ENCODE measurements at places on chromosomes 16 and 17.
A peak's percentile ranks its signal among the peaks of the same experiment; 100 is the strongest.

DNA sequence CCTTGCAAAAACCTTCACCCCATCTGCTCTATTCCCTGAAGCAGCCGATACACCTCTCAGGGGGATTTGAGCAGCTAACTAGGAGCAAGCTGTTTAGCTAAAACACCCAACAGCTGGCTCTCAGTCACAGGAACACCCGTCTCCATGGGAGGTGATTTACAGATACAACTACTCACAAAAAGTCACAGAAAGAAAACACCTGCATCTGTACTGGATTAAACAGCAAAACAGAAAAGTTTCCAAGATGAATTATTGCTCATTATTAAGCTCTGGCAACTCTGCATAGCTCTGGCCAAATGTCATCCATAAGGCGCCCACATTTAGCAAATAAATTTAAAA, 22.3 kb downstream of the GJC1 start:
- no peaks in the 10 kb centered on the region for H3K4me1 ChIP-seq
- H3K36me3 ChIP-seq = no peaks in the 10 kb centered on the region
- H3K27ac ChIP-seq = no peak overlapping the region
- H3K27me3 ChIP-seq = peaks cover 9% of the 10 kb centered on the region
- no peak for DNase-seq

GRCh38 chr16:80387318-80387921, 153.4 kb upstream of the DYNLRB2 start:
- no peaks in the 10 kb centered on the region for H3K36me3 ChIP-seq
- no peaks in the 10 kb centered on the region for H3K4me1 ChIP-seq
- no peak overlapping the region for H3K4me3 ChIP-seq
- no peak for DNase-seq
- no peak overlapping the region for H3K27ac ChIP-seq

- H3K36me3 ChIP-seq = no peaks in the 10 kb centered on the region
- DNase-seq = no peak
- peaks cover 3% of the 10 kb centered on the region for H3K27me3 ChIP-seq
Measured at GRCh38 chr16:20410121-20410723, 888 bp downstream of the ACSM5 start.

GRCh38 chr17:64399071-64399766, 8.6 kb upstream of the PECAM1 start:
- no peak for DNase-seq
- H3K4me1 ChIP-seq = peaks cover 53% of the 10 kb centered on the region
- H3K4me3 ChIP-seq = no peak overlapping the region
- H3K27ac ChIP-seq = peak overlapping the region; percentile 17
- H3K27me3 ChIP-seq = no peaks in the 10 kb centered on the region

DNA sequence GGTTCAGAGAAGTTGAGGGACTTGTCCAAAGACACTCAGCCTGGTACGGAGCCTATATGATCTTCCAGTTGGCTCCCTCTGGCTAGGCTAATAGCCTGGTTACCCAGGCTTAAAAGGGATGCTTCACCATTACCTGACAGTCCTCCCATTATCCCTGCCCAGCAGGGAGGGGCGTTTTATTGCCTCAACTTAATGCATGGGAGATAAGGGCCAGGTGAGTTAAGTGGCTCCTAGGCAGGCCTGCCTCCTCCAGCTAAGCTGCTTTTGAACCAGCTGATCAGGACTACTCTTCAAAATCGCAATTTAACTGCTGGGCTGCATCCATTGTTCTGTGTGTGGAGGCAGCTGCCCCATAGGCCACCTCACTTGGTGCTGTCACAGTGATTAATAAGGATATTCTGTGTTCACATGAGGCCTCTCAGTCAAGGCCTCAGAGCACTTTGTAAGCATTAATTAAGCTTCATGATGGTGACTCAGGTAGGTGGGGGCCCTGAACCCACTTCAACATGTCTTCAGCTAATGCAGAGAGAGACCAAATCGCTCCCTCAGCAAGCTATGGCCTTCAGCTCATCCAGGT, 27.9 kb downstream of the SMPD3 start:
- no peak for DNase-seq
- no peak overlapping the region for H3K4me3 ChIP-seq
- H3K27me3 ChIP-seq = no peaks in the 10 kb centered on the region
- H3K36me3 ChIP-seq = peaks cover 15% of the 10 kb centered on the region

GRCh38 chr17:82217120-82217529, 4.5 kb upstream of the CCDC57 start:
- peak overlapping the region; percentile 66 for H3K27ac ChIP-seq
- no peaks in the 10 kb centered on the region for H3K36me3 ChIP-seq
- H3K27me3 ChIP-seq = peaks cover 3% of the 10 kb centered on the region

DNA sequence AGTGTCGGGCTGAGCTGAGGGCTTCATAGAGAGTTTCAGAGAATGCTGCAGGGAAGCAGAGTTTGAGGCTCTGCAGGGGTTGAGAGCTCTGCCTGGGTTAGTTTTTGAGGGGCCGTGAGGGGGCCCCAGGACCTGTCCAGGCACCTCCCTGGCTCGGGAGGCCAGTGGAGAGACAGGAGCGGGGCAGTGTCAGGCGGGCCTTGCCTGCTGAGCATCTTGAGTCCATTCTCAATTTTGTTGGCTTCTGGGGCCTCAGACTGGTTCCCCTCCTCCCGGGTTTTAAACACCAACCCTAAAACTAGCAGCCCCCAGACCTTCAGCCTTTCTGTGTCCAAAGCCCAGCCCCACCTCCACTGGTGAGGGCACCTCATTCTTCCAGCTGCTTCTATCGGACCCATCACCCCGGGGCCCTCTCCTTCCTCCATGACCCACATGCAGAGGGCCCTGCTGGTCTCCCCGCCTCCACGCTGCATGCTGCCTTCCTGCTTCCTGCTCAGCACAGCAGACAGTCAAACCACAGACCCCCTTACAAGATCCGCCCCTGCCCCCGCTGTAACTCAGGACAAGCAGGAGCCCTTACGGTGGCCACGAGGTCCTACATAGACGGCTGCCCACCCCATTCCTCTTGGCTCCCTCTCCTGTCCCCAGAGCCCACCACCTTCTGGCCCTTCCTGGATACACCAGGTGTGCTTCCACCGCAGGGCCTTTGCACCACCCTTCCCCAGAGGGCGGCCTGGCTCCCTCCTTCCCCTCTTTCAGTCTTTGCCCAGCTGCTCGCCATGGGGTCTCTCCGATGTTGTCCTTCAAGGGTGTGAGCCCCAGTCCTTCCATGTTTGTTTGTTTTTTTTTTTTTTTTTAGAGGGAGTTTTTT, 3.8 kb downstream of the RNF213 start:
- H3K27ac ChIP-seq = peak overlapping the region; percentile 97
- H3K4me1 ChIP-seq = peaks cover 48% of the 10 kb centered on the region
- peak overlapping the region; percentile 94 for H3K4me3 ChIP-seq
- H3K36me3 ChIP-seq = peaks cover 44% of the 10 kb centered on the region

GRCh38 chr17:45093444-45094110, 32.5 kb downstream of the NMT1 start:
- H3K27ac ChIP-seq = no peak overlapping the region
- no peaks in the 10 kb centered on the region for H3K27me3 ChIP-seq
- peaks cover 4% of the 10 kb centered on the region for H3K4me1 ChIP-seq
- H3K4me3 ChIP-seq = no peak overlapping the region
- no peak for DNase-seq

- peaks cover 13% of the 10 kb centered on the region for H3K27me3 ChIP-seq
- H3K4me1 ChIP-seq = no peaks in the 10 kb centered on the region
- no peak for DNase-seq
- H3K27ac ChIP-seq = no peak overlapping the region
- no peak overlapping the region for H3K4me3 ChIP-seq
Measured at GRCh38 chr17:30309591-30309990, 17.8 kb upstream of the BLMH start.

DNA sequence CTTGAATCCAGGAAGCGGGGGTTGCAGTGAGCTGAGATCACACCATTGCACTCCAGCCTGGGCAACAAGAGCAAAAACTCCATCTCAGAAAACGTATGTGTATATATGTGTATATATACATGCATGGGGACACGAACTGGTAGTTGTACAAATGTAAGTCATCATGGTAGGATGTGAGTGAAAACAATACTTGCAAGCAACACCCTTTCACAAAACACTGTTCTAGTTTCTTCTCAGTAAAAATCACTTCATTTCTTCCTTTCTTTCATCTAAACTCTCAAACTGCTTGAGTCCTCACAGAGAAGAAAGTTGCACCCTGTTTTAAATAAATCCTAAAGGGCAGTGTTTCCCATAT, 51.8 kb downstream of the METTL16 start:
- DNase-seq = no peak
- H3K4me1 ChIP-seq = peaks cover 5% of the 10 kb centered on the region
- H3K27ac ChIP-seq = no peak overlapping the region

DNA sequence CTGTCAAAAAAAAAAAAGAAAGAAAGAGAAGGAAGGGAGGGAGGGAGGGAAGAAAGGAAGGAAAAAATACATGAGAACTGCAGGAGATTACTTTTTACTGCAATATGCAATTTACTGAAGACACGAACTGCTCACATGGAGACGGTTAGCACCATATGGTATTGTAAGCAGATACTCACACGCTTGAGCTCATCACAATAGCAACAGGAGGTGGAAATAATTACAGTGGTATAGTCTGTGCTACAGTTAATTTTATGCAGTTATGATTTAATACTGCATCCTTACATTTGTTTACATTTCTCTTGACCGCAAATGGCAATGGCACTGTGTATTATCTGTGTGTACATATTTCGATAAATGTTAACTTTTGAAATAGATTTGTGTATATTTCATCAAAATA, 21.4 kb upstream of the SLC46A1 start:
- H3K36me3 ChIP-seq = no peaks in the 10 kb centered on the region
- no peaks in the 10 kb centered on the region for H3K4me1 ChIP-seq
- H3K4me3 ChIP-seq = no peak overlapping the region
- no peak for DNase-seq
- H3K27me3 ChIP-seq = peaks cover 15% of the 10 kb centered on the region
- no peak overlapping the region for H3K27ac ChIP-seq

DNA sequence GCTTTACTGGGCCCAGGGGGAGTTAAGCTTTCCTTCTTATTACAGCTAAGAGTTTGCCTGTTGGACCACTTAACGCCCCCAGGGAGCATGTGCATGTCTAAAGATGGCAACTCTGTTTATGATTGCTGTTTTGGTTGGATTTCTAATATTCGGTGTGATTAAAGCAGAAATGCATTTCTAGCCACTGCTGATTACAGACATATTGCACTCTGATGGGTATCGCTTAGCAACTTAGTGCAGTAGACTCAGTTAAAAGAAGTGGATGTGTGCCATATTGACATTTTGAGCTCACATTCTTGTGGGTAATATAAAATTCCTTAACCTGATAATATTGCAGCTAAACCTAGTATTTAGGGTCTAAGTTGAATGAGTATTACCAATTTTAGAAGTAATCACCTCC, 4.2 kb downstream of the NF1 start:
- no peak overlapping the region for H3K27ac ChIP-seq
- H3K27me3 ChIP-seq = no peaks in the 10 kb centered on the region
- no peak for DNase-seq
- no peak overlapping the region for H3K4me3 ChIP-seq
- H3K36me3 ChIP-seq = no peaks in the 10 kb centered on the region

GRCh38 chr16:57127836-57128235, 35.5 kb downstream of the CPNE2 start:
- H3K36me3 ChIP-seq = peaks cover 6% of the 10 kb centered on the region
- peak overlapping the region; percentile 68 for H3K27ac ChIP-seq
- peaks cover 86% of the 10 kb centered on the region for H3K4me1 ChIP-seq
- no peaks in the 10 kb centered on the region for H3K27me3 ChIP-seq

GRCh38 chr17:27539152-27539551, 82.9 kb downstream of the KSR1 start:
- no peak for DNase-seq
- H3K4me1 ChIP-seq = peaks cover 57% of the 10 kb centered on the region
- H3K27me3 ChIP-seq = no peaks in the 10 kb centered on the region

DNA sequence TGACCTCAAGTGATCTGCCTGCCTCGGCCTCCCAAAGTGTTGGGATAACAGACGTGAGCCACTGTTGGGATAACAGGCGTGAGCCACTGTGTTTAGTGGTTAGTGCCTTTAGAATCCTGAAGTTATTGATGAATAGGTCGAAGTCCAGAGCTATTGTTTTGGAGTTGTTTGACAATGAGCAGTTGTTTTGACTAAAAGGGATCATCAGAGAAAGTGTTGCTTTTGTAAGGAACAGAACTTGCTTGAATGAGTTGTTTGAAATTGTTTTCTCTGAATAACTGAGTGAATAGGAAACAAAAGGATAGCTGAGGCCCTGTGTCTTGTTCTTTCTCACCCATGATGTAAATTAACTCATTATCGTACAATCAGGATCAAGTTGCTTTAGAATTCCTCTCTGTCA, 46.6 kb downstream of the PRPSAP2 start:
- no peak overlapping the region for H3K27ac ChIP-seq
- H3K4me3 ChIP-seq = no peak overlapping the region
- no peak for DNase-seq
- H3K4me1 ChIP-seq = peaks cover 31% of the 10 kb centered on the region
- peaks cover 52% of the 10 kb centered on the region for H3K36me3 ChIP-seq

DNA sequence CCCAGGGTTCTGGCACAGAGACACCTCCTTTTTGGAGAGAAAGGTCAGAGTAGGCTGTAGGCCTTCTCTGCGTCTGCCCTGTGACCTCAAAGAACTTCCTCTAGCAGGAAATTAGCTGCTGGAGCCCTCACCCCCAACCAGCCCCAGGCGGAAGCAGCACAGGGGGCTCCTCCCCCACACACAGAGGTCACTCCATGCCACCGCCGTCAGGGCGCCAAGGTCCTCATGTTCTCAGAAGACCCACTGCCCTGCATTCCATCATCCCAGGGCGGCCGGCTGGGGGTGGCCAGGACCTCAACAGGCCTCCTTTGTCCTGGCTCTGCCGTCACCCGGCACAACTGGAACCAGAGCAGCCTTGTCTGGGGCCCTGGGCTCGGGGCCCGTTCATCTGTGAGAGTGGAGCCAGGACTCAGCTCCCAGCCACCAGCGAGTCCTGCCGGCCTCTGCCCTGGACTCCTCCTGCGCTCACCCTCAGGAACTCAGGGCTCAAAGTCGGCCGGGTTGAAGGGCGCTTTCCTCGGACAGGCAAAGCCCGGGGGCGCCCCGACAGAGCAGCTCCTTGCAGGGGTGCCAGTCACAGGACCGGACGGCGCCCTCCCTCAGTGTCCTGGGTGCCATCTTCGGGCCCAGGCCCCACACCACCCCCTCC, 1.2 kb downstream of the TMC6 start:
- H3K27ac ChIP-seq = peak overlapping the region; percentile 86
- DNase-seq = peak; percentile 76
- no peaks in the 10 kb centered on the region for H3K27me3 ChIP-seq
- peaks cover 50% of the 10 kb centered on the region for H3K4me1 ChIP-seq

DNA sequence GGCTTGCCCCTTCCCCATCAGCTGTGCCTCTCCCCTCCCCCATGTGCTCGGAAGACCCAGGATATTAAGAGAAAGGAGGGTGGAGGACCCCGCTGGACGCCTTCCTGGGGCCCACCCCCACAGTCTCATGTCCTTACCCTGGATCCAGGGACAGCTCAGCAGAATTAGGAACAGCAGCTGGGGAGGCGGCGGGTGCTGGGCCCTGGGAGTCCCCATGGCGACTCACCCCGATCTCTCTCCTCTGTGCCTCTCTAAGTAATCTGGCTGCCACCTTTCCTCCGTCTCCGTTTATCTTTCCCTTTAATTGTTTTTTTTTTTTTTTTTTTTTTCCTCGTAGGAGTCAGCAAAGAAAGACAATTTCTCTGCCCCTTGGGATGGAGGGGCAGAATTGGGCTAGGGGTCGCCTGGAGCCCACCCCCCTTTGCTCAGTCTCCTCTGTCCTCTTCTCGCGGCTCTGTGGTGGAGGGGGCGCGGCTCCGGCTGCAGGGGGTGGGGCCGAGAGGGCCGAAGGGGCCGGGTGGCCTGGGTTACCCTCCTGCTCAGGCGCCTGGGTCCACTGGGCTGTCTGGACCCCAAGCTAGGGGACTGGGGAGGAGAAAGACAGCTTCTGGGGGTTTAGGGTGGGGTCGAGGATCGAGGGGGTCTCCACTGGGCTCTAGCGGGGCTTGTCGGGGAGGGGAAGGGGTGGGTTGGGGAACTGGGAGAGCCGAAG, 390 bp downstream of the SEZ6L2 start:
- DNase-seq = no peak
- H3K27ac ChIP-seq = no peak overlapping the region
- peaks cover 13% of the 10 kb centered on the region for H3K4me1 ChIP-seq
- no peaks in the 10 kb centered on the region for H3K36me3 ChIP-seq
- peak overlapping the region; percentile 22 for H3K4me3 ChIP-seq
- peaks cover 32% of the 10 kb centered on the region for H3K27me3 ChIP-seq

All from activated CD4-positive, alpha-beta T cell treated with anti-CD3 and anti-CD28 coated beads, Interleukin-2, amount 10 ng/mL, durations not matched to agents 7 days and 5 days (primary cell).